Activated T-cell treated with anti-CD3 and anti-CD28 coated beads, Interleukin-2, amount 50 U/mL, for 48 hours (primary cell): ENCODE measurements at places on chromosomes 6 and 20.
A peak's percentile ranks its signal among the peaks of the same experiment; 100 is the strongest.

- no peak for DNase-seq
Observed at GRCh38 chr6:152727507-152727906, 23.1 kb upstream of the VIP start.

GRCh38 chr6:52233975-52234823 is 10.1 kb downstream of the IL17F start:
- DNase-seq = peak; percentile 57

GRCh38 chr20:4134355-4134834 is 119.0 kb upstream of the RNF24 start:
- DNase-seq = no peak

DNA sequence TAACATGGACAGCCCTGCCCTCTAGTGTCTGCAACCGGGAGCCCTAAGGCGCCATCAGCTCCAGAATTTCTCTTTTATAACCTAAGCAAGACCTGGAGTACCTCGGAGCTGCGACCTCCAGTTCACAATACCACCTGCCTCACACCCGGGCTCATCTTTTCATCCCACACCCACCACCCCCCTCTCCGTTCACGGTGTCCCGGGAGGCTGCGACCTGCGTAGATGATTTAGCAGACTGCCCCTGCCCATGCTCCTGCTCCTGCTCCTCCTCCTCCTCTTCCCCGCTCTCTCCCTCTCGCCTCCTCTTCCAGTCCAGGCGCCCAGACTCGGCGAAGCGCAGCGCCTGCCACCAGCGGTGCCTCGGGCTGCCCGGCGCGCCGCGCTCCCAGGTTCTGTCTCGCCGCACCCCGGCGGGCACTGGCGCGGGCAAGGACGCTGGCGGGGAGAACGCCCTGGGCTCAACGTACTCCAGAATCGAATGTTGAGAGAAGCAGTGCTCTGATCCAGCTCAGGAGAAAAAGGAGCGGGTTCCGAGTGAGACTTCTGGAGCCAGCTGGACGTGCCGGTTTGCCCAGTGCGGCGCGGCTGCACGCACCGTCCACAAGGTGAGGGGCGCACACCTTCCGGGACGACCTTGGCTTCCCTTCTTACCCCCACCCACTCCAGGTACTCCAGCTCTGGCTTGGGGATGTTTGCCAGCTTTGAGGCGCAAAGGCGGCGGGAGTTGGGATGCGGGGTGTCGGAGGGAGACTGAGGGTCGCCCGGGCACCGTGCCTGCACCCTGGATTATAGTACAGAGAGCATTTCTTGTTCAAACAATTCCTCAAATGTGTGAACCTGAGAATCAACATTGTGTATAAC is at the start of gene HTR1E:
HTR1E (plus strand) TSS at position 310 of the 861 bp plus-strand sequence. CDS start 77,807 bp downstream, outside the sequence.
- peak; percentile 28 for DNase-seq

- no peak for DNase-seq
Observed at GRCh38 chr6:56282391-56282790, 35.0 kb upstream of the COL21A1 start.

- no peak for DNase-seq
Observed at GRCh38 chr6:4567141-4567540, 209.1 kb upstream of the CDYL start.

DNA sequence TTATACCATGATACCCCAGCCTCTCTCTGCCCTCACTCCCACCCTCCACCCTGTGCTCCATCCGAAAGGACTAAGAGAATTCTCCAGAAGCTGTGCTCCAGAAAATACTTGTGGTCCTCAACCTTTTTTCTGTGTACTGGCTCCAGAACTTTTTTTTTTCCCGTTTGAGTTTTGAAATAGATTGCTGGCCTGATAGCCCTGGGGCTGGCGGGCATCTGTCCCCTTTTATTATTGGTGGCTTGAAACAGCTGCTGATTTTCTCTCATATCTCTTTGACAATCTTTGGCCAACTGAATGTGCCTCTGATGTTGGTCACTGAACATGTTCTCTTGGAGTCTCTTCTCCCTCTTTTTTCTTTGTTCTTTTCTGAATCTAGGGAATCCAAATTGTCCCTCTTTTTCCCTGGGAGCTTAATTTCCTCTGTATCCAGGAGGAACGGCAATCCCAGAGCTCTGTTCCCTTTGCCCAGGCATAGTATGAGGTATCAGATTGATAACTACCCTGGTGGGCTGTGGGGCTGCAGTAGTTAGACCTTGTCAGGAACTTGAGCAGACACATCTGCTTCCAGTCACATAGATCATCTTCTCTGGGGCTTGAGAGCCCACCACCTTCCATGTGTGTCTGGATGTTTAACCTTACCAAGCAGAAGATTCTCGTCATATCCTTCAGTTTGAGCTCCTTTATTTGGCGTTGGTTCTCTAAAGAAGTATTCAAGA is 1.6 kb downstream of the PPARD start:
- no peak for DNase-seq
